ENCODE measurements at places on chromosomes 1 and 21. TPM values are rescaled to one million over a fixed set of nuclear protein-coding genes. Genes with fewer than 3 reads are reported as not detected.

DNA sequence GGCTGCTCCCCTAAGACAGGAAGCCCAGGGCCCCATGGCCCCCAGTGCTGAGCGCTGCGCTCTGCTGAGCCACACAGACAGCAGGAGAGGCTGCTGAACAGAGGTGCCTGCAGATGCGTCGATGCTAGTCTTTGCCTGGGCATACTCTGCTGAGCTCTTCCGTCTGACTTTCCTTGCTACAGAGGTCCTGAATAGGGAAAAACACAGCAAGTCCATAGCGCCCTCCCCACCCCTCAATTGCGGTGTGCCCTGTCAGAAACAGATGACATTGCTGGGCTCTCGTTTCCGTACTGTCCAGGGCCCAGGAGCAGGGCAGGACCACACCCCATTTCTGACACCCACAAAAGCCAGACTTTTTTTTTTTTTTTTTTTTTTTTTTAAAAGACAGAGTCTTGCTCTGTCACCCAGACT is 252.5 kb downstream of the SDCCAG8 start:
- no peak for DNase-seq
- H3K36me3 ChIP-seq: no peaks in the 10 kb centered on the region
- no peaks in the 10 kb centered on the region for H3K4me1 ChIP-seq
- no peak overlapping the region for H3K4me3 ChIP-seq

- no peaks in the 10 kb centered on the region for H3K27me3 ChIP-seq
- no peaks in the 10 kb centered on the region for H3K36me3 ChIP-seq
- no peak overlapping the region for H3K4me3 ChIP-seq
- no peak overlapping the region for H3K27ac ChIP-seq
- H3K4me1 ChIP-seq: no peaks in the 10 kb centered on the region
Observed at GRCh38 chr1:201404055-201404454, 4.9 kb upstream of the LAD1 start.

GRCh38 chr1:50423670-50424000 is 392 bp upstream of the DMRTA2 start:
- DNase-seq: no peak
- H3K27ac ChIP-seq: no peak overlapping the region
- H3K4me1 ChIP-seq: peaks cover 4% of the 10 kb centered on the region
- peaks cover 12% of the 10 kb centered on the region for H3K27me3 ChIP-seq
- no peaks in the 10 kb centered on the region for H3K36me3 ChIP-seq
- peak overlapping the region; percentile 56 for H3K4me3 ChIP-seq

DNA sequence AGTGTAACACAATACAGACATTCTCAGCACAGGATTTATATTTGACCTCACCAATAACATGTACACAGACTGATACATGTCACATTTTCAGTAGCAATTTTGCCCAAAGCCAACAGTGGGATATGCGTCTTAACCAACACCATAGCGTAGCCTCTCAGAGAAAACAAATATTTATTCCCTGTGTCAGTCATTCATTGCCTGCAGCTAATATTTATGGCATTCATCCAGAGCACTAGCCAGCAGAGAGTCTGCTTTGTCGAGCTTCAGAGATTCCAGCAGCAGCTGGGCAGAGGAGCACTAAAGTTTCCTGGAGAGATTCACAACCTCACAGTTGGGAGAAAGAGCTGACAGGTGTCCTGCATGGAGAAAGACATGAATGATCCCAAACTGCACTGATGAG is 400.7 kb upstream of the DAB1 start:
- H3K36me3 ChIP-seq: no peaks in the 10 kb centered on the region
- no peaks in the 10 kb centered on the region for H3K4me1 ChIP-seq
- DNase-seq: no peak
- H3K27me3 ChIP-seq: no peaks in the 10 kb centered on the region

DNA sequence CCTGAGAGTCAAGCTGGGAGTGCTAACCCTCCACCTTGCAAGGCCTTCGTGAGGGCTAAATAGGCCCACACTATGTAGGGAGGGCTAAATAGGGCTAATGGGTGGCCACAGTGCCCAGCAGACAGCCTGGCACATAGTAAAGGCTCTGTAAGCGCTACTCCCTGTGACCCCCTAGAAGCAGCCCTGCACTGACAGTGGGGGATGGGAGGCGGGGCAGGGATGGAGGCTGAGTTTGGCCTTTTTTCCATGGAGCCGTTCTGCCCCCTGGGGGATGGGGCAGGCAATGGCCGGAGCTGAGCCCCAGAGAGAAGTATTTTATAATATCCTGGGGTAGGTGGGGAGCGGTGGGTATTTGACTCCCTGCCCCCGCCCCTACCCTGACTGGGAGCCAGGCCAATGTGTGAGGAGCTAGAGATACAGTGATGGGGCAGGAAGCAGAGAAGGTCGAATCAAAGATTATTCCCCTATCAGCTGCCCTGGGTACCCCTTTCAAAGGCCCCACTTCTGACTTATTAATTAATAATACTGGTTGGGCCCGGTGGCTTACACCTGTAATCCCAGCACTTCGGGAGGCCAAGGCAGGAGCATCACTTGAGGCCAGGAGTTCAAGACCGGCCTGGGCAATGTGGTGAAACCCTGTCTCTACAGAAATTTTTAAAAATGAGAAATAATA is 42.3 kb downstream of the LACTBL1 start:
- no peak overlapping the region for H3K4me3 ChIP-seq
- H3K36me3 ChIP-seq: no peaks in the 10 kb centered on the region
- H3K27me3 ChIP-seq: no peaks in the 10 kb centered on the region

- no peaks in the 10 kb centered on the region for H3K4me1 ChIP-seq
- H3K27ac ChIP-seq: no peak overlapping the region
- H3K4me3 ChIP-seq: no peak overlapping the region
- DNase-seq: no peak
Observed at GRCh38 chr1:210434223-210434622, 105.5 kb downstream of the HHAT start.

DNA sequence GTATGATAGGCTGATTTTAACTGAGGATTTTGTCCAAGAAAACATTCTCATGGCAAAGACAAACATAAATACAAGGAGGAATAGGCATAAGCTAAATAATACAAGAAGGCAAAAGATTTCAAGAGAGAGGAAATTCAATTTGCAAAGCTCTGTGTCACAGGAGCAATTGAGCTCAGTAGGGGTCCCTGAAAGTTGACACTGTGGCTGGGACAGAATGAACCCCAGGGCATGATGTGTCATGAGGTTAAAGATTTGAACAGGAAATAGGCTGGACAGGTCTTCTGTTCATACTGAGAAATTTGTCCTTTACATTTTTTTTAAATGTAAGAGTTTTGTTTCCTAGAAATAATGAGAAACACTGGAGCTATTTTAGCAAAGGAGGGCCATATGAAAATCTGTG is 555.4 kb upstream of the NEGR1 start:
- no peaks in the 10 kb centered on the region for H3K27me3 ChIP-seq
- H3K4me3 ChIP-seq: no peak overlapping the region
- no peak overlapping the region for H3K27ac ChIP-seq

DNA sequence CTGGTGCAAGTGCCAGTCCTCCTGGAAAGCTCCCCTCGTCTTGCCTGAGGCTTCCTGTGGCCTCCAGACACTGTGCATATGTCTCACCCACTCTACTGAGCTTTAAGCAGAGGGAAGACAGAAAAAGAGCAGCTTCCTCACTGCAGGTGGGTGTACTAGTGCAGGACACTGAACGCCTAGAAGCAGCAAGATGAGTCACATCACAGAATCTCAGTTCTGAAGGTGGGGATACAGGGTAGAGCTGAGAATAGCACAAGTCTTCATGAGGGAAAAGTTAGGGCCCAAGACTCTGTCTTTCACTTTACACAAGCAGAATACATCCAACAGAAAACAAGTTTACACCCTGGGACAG is 37.4 kb downstream of the PCAT6 start:
- H3K27me3 ChIP-seq: no peaks in the 10 kb centered on the region
- no peak overlapping the region for H3K27ac ChIP-seq
- no peak for DNase-seq
- H3K36me3 ChIP-seq: no peaks in the 10 kb centered on the region
- no peaks in the 10 kb centered on the region for H3K4me1 ChIP-seq

DNA sequence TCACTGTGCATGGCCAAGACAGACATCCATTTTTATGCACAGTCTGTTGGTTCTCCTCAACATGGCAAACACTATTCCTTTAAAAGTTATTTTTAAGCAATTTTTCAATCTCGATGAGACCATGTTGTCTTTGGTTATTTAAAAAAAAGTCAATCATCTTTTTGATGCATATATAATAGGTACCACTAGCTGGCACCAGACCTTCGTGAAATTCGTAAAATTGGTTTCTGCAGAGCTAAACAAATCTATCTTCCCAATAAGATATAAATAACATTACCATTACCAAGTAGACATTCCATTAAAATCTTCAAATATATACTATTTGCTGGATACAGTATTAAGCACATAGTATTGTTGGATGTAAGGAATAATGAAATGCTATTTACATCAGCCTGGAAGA is 220.0 kb upstream of the GREM2 start:
- DNase-seq: no peak
- H3K27me3 ChIP-seq: no peaks in the 10 kb centered on the region
- H3K4me1 ChIP-seq: no peaks in the 10 kb centered on the region
- H3K4me3 ChIP-seq: no peak overlapping the region
- H3K36me3 ChIP-seq: no peaks in the 10 kb centered on the region

DNA sequence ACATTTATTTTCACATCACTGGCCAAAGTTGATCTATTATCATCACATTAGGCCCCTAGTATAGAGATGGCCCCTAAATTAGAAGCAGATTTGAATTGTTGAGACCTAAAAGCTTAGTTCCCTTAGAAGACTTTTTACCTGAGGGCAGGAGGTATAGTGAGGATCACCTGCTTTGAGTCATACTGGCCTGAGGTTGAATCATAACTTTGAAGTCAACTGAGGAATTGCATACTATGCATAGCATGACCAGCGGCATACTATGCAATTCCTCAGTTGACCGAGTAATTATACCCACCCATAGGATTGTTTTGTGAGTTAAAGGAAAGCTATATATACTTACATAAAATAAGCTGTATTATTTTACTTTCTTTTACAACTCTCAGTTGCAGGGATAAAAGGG is 50.3 kb upstream of the DPH5 start:
- H3K4me1 ChIP-seq: no peaks in the 10 kb centered on the region
- no peak overlapping the region for H3K27ac ChIP-seq
- H3K27me3 ChIP-seq: no peaks in the 10 kb centered on the region
- no peak for DNase-seq
- H3K36me3 ChIP-seq: peaks cover 3% of the 10 kb centered on the region

SPRR4 gene
- not detected for total RNA-seq

SORT1 gene
- 51.1 TPM for total RNA-seq

RCC1 gene
- total RNA-seq: 44.9 TPM
